IgD-negative memory B cell (primary cell): ENCODE measurements at places on chromosomes 2 and 18. TPM values are rescaled to one million over a fixed set of nuclear protein-coding genes. Genes with fewer than 3 reads are reported as not detected.

NPAS2 gene
- 1.7 TPM for polyA plus RNA-seq

RTN4 gene
- polyA plus RNA-seq = 50.9 TPM

PDE11A gene
- polyA plus RNA-seq = not detected

TUBA4B gene
- polyA plus RNA-seq = not detected

TRPM8 gene
- polyA plus RNA-seq = not detected

AMER3 gene
- not detected for polyA plus RNA-seq

FRZB gene
- polyA plus RNA-seq = 0.90 TPM

TMEM198 gene
- polyA plus RNA-seq = 0.28 TPM
